ENCODE measurements at places on chromosomes 4 and X.

DNA sequence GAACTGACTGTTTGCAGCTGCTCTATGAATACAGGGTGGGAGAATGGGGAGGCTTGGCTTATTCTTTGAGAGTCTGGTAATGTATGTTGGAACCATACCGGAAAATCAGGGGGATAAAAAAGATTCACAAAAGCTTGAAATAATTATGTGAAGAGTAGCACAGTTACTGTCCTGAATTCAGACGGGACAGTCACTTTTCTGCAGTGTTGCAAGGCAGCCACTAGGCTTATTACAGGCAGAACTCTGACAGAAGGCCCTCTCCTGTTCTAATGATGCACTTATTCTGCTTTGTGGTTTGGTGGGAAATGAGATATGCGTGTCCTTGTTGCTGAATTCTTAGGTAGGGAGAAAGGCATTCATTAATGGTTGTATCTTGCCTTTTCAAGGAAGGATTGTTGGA, 37.2 kb downstream of the GUCY1B1 start:
- no peak for DNase-seq

- no peak for DNase-seq
Observed at GRCh38 chr4:169744601-169745000, 13.1 kb downstream of the HPF1 start.

- no peak for DNase-seq
Observed at GRCh38 chr4:20095805-20096541, 155.7 kb upstream of the SLIT2 start.

- DNase-seq: no peak
Observed at GRCh38 chr4:94508296-94508695, 56.6 kb downstream of the PDLIM5 start.

GRCh38 chr4:45062935-45063545, 336.7 kb upstream of the GNPDA2 start:
- DNase-seq: no peak

DNA sequence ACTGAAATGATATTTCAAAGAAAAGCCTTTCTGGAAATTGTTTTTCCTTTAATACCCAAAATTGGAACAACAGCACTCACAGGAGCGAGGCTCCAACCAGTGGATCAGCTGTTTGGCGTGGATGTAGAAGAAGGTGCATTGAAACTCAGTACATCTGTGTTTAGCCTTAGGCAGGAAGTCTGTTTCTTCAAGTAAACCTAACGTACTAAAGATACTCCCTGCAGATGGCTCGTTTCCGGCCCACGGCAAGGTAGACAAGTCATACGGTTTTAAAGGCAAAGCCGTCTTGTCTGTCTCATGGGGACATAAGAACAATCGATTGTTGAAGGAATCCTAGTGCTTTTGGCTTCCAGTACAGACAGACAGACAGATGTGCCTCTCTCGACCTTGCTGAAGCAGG, 50.0 kb upstream of the CLCN4 start:
- peak; percentile 78 for DNase-seq

GRCh38 chr4:158621729-158622128, 50.0 kb downstream of the C4orf46 start:
- DNase-seq: no peak

DNA sequence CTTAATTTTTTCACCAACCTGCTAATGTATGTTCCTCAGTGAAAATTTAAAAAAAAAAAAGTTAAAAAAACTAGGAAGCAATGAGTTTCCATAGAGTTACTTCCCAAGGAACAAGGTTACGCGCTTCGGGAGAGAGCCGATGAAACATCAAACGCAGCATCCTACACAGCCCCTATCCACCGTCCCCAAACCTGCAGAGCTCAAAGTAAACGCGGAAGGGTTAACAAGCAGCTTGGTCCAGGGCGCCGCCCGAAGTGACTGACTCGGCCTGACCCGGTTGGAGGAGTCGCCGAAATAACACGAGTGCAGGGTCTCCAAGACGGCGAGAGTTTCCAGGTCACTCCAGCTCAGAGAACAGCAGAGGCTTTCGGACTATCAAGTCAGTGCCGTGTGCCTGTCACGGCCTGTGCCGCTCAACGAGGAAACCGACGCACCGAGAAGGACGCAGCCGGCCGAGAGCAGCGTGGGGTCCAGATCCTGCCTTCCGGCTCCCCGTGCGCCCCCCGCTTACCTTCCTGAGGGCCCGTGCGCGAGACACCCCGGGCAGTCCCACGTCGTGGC, 512 bp downstream of the NOP14 start:
- DNase-seq: no peak

DNA sequence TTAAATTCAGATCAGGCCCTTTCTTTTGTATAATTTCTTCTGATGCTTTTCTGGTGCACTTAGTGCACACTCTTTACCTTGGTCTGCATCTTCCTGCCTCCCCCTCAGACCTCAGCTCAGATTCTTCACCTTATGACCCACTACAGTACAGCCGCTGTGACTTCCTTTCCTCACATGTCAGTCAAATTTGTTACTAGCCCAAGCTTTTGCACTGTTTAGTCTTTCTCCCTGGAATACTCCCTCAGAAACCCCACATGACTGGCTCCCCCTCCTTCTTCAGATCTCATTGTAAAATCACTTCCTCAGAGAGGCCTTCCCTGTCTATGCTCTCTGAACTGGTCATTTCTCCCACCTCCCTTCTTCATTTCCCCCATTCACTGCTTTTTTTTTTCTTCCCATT, 132.9 kb downstream of the FRAS1 start:
- DNase-seq: no peak

DNA sequence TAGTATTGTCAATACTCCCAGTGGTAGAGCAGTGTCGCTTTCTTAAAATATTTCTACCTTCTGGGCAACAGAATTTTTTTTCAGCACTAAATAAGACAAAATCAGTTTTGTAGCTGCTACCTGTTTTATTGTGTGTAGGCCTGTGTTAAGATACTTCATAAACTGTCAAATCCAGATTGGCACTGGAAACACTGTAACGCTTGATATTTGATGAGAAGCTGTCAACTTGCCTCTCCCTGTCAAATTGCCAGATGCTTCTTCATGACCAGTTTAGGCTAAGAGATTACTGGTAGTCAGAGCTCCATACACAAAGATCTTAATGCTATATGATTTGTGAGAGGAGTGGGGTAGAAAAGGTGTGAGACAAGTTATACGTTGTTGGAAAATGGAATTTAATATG, 17.3 kb downstream of the TRAM1L1 start:
- DNase-seq: no peak

DNA sequence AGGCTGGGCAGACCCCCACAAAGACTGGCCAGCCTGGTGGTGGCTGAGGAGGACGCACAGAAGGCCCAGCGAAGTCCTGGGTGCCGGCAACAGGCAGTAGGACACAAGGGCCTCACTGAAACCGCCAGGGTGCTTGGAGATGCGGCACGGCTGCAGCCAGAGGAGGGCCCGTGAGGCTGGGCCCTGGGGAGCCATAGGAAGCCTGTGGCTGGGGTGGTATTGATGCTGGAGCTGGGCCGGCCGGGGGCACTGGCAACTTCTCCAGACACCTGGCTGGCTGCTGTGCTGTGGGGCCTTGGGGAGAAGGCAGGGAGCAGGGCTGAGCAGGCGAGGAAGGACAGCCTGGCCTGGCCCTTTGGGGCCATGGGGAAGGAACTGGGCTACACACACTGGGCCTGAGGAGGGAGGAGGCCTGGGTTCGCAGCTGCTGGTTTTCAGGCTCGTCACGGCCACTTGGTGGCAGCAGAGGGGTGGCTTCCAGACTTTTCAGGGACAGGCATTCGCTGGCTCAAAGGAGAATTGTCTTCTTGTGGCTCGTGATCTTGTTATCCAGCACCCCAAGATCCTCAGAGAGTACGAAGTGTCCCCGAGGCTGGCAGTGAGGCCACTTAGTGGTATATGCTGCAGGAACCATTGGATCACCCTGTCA, 37.2 kb downstream of the ATP2B3 start:
- peak; percentile 74 for DNase-seq

- DNase-seq: no peak
Observed at GRCh38 chrX:23871905-23872546, 35.7 kb downstream of the APOO start.

DNA sequence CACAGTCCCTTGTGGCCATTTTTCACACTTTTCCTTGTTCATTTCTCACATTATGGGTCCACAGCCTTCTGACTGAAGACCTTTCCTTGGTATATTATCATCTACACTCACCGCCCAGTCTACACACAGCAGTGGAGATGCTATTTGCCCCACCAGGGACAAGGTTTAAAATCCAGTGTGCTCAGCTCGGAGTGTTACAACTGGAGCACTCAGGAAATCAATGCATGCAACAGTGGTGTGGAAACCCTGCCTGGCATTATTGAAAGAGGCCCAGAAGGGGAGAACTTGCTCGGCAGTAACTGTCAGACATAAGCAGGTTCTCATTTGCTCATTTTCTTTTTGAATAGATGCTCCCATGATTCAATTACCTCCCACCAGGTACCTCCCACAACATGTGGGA, 340.9 kb downstream of the DHRSX start:
- DNase-seq: no peak

- no peak for DNase-seq
Observed at GRCh38 chrX:107398115-107398514, 51.3 kb upstream of the FRMPD3 start.

DNA sequence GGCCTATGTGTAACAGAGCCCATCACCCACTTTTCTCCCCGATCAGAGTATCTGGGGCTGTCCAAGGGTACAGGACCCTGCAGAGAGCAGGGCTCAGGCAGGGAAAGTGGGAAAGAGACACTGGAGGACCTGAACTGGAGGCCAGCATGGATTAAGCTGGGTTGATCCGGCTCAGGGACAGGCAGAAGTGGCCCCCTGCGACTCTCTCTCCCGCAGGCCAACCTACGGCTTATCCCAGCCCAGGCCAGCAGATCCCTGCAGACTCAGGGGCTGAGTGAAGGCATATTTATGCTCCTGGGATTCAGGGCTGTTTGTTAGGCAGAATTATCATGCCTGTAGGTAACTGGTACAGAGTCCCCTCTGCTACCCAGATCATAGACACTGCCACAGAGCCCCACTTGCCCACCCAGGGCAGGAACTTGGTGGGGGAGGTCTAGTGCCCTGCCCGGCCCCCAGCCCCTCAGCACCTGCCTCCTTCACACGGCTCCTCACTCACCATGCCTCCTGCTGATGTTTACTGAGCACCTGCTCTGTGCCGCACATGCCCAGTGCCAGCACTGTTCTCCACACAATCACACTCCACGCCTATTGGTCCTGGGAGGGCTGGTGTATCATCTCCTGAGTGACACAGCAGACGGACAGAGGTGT, 87.3 kb downstream of the ADRA2C start:
- DNase-seq: no peak

GRCh38 chr4:152599095-152599494, 63.2 kb upstream of the FBXW7 start:
- no peak for DNase-seq

DNA sequence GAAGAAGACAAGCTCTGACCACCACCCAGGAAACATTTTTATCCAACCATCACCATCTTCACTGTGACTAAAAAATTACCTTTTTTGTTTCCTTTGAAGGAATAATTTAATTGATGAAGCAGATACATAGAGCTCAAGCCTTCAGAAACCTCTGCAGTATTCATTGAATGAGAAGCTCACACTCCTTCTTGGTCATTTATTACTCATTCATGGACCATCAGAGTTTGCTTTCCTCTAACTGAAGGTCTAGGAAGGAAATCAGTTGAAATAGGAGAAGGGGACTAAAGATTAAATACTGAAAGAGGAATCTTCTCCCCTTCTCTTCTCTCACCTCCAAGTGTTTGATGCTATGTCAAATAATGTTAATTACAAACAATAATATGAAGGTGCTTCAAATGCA, 290.6 kb upstream of the KLF3 start:
- DNase-seq: no peak

DNA sequence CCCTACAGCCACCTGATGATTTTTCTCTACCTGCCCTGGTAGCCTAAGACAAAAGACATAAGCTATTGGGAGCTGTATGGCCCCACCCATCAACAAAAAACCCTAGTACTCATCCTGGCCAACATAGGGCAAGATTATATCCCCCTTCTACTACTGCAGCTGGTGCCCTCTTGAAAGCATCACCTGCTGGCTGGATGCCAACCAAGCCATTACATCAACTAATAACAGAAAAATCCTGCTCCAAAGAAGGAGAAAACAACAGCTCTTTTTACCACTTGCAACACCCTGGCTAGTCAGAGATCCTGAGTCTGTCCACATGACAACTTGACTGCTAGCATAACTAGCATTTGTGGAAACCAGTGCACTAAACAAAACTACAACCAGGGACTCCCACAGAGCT, 43.6 kb upstream of the UPRT start:
- DNase-seq: peak; percentile 2

DNA sequence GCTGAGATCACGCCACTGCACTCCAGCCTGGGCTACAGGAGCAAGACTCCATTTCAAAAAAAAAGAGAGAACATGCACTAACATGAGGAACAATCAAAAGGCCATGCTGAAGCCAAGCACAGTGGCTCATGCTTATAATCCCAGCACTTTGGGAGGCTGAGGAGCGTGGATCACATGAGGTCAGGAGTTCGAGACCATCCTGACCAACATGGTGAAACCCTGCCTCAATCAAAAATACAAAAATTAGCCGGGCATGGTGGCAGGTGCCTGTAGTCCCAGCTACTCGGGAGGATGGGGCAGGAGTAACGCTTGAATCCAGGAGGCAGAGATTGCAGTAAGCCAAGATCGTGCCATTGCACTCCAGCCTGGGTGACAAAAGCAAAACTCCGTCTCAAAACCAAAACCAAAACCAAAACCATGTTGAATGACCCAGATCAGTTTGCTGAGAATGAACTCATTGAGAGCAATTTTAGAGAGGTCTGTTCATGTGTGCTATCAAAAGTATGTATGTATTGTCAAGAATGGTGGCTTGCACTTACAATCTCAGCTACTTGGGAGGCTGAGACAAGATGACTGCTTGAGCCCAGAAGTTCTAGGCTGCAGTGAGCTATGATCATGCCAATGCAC, 44.8 kb downstream of the PDS5A start:
- DNase-seq: no peak

- DNase-seq: no peak
Observed at GRCh38 chr4:94941706-94942105, 184.0 kb downstream of the BMPR1B start.

GRCh38 chrX:48802905-48803200, 986 bp downstream of the HDAC6 start:
- no peak for DNase-seq

Measured in activated CD8-positive, alpha-beta T cell treated with anti-CD3 and anti-CD28 coated beads for 36 hours (primary cell).